ENCODE measurements at places on chromosomes 4 and X. TPM values are rescaled to one million over a fixed set of nuclear protein-coding genes. Genes with fewer than 3 reads are reported as not detected.

DNA sequence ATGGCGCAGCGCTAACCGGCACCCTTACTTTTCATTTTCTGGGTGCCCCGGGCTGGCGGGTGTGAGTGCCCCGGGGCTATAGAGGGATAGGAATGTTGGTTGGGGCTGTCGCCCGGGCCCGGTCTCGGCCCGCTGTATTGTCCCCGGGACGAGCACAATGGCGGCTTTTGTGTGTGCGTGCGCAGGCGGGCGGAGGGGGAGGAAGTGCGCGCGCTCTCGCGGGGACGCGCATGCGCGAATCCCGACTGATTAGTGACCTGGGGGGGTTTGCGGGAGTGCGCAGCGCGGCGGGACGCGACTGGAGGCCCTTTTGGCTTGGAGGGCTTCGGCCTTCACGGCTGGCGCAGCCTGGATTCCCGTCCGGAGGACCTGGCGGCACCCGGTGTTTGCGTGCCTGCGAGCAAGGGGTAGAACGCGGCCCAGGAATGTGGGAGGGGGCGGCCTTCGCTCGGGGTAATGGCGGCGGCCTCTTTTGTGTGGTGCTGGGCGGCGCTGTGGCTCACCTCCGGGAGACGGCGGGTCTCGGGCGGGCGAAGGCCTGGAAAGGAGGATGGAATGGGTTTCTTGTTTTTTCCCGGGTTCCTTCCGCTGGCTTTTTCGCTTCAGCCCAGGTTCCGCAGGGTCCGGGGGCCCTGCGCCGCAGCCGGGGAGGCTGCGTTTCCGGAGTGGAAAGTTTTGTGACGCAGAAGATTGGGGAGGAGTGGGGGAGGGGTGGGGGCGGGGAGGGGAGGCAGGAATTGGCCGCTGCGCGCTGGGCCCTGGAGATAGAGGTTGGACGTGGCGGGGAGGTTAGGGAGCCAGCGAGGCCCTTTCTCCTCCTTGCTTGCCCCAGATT is 618 bp downstream of the DDX3X start:
- DNase-seq, result peak; percentile 84

- no peak for DNase-seq
Measured at GRCh38 chr4:15443371-15444160, 15.7 kb downstream of the C1QTNF7 start.

GRCh38 chr4:127500242-127500641 is 132.5 kb upstream of the INTU start:
- DNase-seq, result no peak

- DNase-seq, result no peak
Measured at GRCh38 chr4:71639380-71639779, 144.5 kb downstream of the GC start.

DNA sequence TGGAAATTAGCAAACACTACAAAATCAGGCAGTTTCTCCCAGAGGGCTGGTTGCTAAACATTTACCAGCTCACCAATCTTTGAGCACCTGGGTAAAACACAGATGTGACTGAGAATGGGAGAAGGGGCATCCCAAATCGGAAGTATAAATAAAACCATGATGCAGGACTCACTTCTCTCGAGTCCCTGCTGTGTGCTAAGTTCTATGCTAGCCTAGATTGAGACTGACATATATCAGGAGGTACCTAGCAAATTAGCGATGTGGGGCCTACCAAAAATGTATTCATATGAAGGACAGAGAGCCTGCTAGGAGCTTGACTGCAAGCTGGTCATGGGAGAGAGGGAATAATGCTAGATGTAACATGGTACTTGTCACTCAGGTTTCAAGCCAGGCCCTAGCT is 171.9 kb upstream of the PGRMC2 start:
- DNase-seq, result no peak

DNA sequence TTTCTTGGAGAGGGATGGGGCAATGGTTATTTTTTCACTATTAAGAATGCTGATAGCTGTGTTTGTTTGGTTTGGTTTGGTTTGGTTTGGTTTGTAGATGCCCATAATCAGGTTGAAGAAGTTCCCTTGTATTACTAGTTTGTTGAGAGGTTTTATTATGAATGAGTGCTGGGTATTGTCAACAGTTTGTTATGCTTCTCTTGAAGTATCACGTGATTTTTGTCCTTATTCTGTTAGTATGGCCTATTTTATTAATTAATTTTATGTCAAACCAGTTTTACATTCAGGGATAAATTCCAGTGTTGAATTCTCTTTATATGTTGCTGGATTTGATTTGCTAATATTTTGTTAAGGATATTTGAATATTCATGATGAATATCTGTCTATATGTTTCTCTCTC is 449.8 kb upstream of the NWD2 start:
- DNase-seq, result no peak

DNA sequence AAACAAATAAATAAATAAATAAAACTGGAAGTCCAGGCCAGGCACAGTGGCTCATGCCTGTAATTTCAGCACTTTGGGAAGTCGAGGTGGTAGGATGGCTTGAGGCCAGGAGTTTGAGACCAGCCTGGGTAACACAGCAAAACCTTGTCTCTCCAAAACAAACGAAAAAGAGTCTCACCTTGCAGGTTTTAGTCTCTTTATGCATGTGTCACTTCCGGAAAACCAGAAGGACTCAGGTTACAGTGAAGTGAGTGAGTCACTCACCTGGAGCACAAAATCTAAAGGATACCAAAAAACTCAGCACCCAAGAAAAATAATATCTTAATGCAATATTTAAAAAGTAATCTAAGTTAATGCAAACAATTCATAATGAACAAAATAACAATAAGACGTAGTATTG is 20.1 kb upstream of the SLC34A2 start:
- DNase-seq, result no peak

DNA sequence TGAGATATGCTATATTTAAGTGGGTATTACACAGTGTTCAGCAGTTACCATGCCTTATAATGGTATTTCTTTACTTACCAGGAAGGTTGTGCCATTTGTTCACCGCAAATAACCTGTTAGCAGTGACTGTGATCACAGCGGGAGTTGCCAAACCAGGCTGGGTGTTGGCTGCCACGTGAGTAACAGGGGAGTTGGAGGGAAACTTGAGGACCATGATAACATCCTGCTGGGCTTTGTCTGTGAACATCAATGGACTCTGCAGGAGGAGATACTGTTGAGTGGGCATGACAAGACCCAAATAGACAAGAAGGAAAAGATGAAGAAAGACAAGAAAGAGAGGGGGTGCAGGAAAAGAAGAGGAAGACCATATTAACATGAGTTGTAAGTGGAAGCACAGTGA is 242.9 kb downstream of the DCLK2 start:
- no peak for DNase-seq

DNA sequence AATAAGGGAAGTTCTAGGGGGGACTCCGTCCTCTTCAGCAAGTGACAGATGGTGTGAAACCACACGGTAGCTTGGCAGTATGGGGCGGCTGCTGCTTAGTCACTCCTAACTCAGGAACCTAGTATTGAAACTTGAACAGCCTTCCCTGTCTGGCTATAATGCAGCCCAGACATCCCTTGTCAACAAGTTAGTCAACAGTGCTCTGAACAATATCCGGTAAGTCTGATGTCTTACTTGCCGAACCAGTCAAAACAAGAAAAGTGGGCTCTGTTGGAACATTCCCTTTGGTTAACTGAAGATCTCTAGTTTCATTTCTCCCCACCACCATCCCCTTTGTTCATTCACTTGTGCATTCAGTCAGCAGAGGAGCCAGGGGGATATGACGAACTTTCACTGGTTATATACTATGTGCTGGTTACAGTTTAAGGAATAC is 18.7 kb upstream of the CXCL13 start:
- DNase-seq, result no peak

GRCh38 chrX:12946838-12947544 is 27.9 kb upstream of the TMSB4X start:
- DNase-seq, result peak; percentile 56

DNA sequence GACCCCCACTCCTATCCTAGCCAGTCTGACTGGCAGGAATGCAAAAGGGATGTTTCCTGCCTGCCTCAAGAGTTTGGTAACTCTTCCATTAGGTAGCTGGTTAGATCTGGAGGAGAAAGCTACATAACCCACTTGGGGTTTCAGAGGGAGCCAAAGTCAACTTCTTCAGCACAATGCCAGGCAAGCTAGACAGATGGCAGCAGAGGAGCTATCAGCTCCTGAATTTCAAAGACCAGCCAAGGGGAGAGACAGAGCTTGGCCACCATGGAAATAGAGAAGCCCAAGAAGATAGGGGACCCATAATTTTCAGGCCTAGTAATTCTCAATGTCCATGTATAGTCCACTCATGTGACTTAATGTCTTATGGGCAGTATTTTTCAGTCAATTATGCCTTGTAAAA is 56.4 kb downstream of the PGRMC1 start:
- no peak for DNase-seq

DNA sequence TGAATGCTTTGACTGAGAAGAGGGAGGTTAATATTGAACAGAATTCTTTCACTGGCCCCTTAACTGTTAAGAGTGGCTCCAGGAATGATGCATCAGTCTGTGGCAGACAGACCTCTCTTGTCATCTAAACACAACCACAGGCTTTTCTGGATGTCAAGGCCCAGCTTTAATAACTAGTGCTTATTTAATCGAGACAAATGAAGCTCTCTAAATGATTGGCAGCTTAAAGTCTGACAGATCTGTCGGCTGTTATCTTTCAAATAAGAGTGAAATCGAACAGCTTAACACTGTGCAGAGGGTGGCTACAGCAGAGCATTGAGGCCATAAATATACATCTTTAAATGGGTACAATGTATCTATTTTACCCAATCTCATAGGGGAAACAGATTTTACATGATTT is 500.8 kb upstream of the PABPC4L start:
- no peak for DNase-seq

Gene ART3
- total RNA-seq, result 0.08 TPM

Measured in liver (tissue), 10 donors.